ENCODE measurements at places on chromosomes 3 and 15. TPM values are rescaled to one million over a fixed set of nuclear protein-coding genes. Genes with fewer than 3 reads are reported as not detected.

DNA sequence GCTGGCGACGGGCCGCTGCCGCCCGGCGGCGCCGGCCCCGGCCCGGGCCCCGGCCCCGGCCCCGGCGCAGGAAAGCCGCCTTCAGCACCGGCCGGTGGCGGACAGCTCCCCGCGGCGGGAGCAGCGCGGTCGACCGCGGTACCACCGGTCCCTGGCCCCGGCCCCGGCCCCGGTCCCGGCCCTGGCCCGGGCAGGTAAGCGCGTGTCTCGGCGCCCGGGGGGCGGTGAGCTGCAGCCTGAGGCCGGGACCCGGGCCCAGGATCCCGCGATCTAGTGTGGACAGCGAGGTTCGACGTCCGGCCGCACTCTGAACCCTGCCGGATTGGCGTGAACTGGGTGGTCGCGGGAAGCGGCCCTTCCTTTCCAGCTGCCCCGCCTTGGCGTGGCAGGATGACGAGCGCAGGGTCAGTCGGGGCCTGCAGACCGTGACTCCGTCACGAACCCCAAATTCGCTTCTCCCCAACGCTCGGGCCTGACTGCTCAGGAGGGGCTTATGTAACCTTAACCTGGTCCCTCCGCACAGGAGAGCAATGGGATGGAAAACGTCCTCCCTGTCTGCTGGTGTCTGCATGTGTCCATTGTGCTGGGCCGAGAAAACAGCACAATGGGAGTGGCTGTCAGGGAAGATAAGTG, 472 bp downstream of the BSN start:
- DNase-seq: no peak

DNA sequence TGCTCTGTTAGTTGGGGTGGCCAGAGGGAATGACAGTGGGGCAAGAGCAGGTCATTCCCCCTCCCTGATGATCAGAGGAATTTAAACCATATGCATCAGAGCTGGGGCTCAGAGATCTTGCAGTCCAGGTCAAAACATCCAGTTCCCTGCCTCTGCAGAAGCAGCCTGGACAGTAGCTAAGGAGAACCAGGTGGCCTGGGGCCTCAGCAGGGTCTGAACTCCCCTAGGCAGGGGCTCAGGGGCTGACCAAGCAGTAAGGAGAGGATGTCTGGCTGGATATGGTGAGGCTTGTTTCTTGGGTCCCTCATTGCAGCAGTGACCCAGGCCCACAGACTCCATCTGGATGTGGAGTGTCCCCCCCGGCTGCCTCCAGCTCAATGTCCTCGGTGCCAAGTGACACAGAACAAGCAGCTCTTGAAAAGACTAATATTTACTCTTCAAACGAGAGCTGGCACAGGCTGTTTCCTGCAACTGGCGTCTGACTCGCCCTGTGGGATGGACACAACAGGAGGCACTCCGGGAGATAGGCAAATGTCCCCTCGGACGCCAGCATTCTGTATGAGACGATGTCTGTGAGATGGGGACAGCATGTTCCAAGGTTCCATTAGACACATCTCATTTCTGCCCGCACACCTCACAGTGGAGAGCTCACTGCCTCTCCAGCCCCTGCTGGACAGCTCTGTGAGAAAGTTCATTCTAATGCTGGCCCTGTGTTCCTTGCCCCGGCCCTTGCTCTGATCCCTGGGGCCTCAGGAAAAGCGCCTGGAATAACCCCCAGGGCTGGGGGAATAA, 37.1 kb downstream of the SEC22C start:
- DNase-seq: no peak

DNA sequence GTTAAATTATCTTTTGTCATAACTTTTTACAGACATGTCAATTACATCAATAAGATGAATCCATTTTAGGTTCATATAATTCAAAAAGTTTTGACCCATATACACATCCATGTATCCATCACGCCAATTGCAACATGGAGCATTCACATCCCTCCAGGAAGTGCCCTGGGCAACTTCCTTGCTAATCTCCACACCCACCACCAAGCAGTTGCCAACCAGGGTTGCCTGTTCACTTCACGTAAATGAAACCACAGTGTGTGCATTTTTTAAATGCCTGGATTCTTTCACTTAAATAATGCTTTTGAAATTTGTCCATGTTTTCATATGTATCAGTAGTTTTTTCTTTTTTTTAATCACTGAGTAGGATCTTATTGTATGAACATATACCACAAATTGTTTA, 40.7 kb upstream of the LYZL4 start:
- DNase-seq: no peak

- DNase-seq: no peak
Observed at GRCh38 chr3:41932464-41932863, 29.4 kb downstream of the ULK4 start.

DNA sequence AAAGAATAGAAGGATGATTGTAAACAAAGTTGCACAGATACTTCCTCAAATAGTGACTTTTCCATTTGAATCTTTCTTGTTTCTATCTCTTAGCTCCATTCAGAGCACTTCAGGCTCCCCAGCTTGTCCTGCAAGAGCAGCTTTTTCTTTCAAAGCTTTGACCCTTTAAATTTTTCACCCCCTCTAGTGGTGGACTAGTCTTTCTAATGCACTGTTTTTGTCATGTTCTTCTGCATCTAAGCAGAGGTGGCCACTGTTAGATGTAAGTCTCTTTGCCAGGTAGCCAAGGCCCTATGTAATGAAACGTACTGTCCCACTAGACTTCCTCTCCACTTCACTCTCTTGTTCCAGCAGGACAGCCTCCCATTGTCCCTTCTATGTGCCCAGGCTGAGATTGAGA, 74.0 kb upstream of the MANF start:
- DNase-seq: no peak

DNA sequence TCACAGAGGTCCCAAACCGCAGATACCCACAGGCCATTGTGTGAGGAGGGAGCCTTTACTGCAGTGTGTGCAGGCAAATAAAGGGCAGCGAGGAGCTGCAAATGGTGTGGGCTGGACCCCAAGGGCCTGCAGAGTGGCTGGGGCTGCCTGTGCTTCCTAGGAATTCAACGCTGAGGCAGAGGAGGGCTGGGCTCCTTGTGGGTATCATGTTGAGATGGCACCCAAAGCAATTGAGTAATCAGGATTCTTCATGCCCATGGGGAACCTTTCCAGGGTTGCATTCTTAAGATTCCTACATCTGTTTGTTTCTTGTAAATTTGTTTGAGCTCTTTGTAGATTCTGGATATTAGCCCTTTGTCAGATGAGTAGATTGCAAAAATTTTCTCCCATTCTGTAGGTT, 85.4 kb upstream of the LIPC start:
- DNase-seq: no peak

Gene ULK3
- total RNA-seq: 106 TPM

Gene NAALADL2
- total RNA-seq: 0.55 TPM

Gene ATXN7
- total RNA-seq: 123 TPM
